Stimulated activated CD8-positive, alpha-beta memory T cell treated with anti-CD3 and anti-CD28 coated beads, Interleukin-15, amount 100 ng/mL, for 4 hours (primary cell): ENCODE measurements at places on chromosomes 16 and 17.

- no peak for DNase-seq
These were observed 58.7 kb downstream of the CMC2 start for GRCh38 chr16:80947708-80948625.

DNA sequence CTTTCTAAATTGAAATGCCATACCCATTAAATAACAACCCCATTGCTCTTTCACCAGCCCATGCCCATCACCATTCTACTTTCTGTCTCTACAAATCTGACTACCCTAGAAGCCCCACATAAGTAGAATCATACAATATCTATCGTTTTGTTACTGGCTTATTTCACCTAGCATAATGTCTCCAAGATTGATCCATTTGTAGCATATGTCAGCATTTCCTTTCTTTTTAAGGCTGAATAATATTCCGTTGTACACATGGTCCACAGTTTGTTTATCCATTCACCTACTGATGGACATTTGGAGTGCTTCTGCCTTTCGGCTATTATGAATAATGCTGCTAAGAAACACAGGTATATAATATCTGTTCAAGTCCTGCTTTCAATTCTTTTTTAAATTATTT is 393.1 kb upstream of the SOX9 start:
- DNase-seq, result no peak

DNA sequence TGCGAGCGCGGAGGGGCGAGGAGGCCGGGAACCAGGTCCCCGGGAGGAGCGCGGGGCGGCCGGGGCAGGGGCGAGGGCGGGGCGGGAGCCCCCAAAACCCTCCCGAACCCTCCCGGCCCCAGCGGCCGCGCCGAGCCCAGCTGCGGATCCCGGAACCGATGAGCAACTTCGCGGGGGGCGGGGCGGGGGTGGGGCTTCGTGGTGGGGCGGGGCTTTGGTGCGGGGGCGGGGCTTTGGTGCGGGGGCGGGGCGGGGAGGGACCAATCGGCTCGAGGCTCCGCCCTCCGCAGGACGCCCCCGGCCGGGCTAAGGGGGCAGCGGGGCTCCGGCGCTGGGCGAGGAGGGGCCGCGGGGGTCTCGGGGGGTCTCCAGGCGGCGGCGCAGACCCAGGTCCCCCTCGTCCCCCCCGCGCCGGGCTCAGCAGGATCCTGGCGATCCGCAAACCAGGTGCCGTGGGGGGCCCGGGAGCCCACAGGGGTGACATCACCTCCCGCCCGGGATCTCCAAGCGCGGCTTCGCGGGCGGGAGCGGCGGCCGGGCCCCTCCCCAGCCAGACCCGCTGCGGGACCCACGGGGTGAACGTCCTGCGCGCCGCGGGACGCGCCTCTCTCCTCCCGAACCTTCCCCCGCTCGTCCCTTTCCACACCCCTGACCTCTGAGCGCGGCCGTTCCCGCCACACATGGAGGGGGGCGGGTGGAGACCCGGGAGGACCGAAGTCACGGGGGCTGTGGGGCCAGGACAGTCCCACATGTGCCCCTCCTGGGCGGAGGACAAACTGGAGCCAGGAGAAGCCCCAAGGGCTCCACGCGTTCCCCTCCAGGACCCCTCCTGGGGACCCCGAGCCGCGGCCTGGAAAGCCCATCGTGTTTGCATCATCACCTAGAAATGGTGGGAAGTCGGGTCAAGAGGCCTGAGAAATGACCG is at the start of gene ABR:
Gene ABR (minus strand): TSS at position 164 of the 925 bp plus-strand sequence. CDS start 254 bp downstream, outside the sequence.
- peak; percentile 49 for DNase-seq

DNA sequence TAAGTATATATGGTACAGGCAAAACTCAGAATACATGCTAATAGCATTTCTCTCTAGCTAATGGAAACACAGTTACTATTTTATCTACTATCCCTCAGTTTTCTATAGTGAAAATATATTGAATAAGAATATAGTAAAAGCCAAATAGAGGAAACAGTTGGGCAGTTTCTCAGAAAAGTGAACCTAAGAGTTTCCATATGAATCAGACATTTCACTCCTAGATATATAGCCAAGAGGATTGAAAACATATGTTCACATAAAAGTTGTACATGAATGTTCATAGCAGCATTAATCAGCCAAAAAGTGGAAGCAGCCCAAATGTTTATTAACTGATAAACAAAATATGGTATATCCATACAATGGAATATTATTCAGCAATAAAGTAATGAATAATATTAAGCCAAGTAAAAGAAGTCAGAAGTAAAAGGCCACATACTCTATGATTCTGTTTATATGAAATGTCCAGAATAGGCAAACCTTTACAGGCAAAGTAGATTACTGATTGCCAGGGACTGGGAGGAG is 134.6 kb downstream of the CYB561 start:
- no peak for DNase-seq

GRCh38 chr17:1640329-1641064 is 5.0 kb downstream of the SCARF1 start:
- no peak for DNase-seq

- no peak for DNase-seq
These were observed 143.0 kb downstream of the GAS7 start for GRCh38 chr17:10055262-10055975.

- DNase-seq, result no peak
These were observed 6.4 kb downstream of the ITGAL start for GRCh38 chr16:30478766-30479478.

GRCh38 chr16:24821129-24821528 is 24.6 kb upstream of the SLC5A11 start:
- DNase-seq, result no peak

- no peak for DNase-seq
These were observed 1.9 kb upstream of the SLC46A1 start for GRCh38 chr17:28407974-28408306.

DNA sequence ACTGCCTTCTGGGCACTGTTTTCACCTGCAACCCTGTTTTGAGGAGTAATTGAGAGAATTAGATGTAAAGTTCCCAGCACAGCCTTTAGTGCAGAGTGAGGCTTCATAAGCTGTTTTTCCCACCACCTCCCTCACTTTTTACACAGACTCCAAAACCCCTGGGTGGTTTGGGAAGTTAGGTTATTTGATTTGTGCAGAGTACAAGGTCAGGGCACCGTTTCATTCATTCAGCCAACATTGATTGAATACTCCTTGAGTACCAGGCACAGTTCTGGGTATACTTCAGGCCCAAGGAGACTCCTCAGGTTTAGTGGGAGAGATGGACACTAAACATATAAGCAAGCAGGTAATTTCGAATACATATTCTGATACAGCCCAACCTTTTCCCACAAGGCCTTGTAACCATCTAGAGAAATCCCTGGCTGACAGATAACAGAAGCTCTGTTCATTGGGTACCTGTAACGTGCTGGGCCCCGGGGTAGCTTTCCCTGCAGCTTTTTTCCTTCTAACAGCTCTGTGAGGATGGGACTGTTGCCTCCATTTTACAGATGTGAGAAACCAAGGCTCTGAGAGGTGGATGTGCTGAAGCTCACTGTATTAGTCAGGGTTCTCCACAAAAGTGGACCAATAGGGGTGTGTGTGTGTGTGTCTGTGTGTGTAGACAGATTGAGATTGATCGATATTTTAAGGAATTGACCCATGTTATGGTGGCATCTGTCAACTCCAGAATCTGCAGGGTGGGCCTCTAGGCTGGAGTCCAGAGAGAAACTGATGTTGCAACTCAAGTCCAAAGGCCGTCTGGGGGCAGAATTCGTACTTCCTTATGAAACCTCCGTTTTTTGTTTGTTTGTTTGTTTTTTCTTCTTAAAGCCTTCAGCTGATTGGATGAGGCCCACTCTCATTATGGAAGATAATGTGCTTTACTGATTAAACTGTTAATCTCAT is 234.7 kb downstream of the SNX29 start:
- DNase-seq, result no peak

DNA sequence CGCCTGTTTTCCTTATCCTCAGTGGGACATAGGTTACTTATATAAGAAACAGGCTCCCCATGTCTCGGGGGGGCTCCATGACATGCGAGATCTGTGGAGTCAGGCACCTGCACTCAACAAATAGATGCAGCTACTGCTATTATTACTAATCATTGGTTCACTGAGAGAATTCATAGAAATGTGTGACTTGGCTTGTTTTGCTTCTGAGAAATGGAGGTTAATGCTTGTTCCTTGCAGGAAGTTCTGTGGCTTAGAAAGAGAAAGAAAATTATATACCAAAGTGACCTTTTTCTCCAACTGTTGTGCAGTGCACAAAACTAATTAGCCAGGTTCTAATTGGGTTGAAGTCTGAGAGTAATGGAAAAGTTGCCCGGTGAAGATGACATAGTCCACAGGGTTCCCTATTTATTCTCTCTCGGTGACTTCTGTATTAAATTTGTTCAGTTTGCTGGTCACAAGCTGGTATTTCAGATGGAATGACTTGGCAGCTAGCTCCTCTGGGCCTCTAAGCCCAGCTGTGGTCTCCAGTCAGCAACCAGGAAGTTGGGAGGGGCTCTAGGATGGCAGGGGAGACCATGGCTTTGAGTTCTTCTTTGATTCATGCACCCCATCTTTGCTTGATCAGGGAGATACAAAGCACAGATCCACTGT is 17.6 kb upstream of the MAF start:
- DNase-seq, result no peak

DNA sequence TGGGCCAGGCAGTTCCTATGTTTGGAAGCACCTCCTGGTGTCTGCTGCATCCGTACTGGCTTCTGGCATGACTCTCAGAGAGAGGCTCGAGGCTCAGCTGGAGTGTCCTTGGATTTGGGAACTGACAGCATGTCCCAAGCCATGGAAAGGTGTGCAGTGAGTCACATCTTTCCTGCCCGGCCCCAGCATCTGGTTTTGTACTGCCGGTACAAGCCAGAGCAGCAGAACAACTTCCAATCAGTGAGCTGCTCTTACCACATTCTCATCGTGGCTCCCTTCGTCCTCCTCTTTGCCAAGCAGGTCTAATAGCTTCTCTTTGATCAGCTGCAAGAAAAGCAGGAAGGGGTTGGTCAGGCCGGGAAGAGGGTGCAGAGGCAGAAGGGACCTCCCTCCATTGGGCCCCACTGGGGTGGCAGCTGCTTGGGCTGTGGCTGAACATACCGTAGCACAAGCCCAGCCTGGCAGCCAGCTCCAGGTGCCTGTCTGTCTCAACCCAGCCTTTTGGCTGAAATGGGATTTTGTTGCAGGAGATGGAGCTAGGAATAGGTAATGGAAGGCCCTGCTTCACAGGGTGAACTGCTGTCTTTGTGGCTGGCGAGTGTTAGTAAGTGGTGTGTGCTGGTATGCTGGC is 24.2 kb downstream of the SPACA3 start:
- no peak for DNase-seq

- no peak for DNase-seq
These were observed 7.2 kb downstream of the CTF1 start for GRCh38 chr16:30903596-30903995.

DNA sequence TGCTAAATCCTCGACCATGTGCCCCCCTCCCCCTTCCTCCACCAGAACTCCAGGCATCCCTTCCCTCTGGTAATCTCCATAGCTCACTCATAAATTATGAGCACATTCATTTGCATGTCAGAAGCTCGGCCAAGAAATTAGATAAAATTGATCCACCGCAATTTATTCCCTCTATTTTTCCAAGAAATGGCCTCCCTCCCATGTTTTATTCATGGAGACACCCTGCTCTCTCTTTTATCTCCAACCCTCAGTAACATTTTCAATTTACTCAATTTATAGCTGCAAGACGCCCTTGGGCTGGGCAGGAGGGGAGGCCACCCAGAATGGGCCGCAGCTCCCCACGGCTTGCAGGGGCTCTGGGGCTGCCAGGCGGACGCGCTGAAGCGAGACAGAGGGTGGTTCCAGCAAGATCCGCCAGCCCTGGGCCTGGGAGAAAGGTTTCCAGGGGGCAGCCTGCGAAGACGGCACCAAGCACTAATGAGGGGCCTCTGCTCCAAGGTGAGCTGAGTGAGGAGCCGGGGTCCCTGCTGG is 54.7 kb upstream of the ZNF423 start:
- no peak for DNase-seq

GRCh38 chr17:46121165-46121764 is 72.0 kb downstream of the KANSL1 start:
- DNase-seq, result no peak

- no peak for DNase-seq
These were observed 112.1 kb downstream of the UTP18 start for GRCh38 chr17:51372345-51373004.

DNA sequence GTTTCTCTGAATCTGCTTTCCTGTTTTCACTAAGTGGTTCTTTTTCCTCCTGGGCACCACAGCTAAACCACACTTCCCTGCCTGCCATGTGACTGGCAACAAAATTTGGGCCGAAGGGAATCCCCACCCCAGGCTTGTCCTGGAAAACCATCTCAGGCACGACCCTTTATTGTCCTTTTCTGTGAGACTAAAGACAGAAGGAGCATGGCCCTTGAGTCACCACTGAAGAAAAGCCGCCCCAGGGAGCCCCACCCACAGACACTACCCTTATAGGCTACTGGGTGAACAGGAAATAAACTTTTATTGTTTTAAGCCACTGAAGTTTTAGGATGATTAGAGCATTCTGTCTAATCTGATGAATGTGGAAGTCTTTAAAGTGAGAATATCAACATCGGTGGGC is 88.6 kb upstream of the BRD7 start:
- DNase-seq, result no peak

DNA sequence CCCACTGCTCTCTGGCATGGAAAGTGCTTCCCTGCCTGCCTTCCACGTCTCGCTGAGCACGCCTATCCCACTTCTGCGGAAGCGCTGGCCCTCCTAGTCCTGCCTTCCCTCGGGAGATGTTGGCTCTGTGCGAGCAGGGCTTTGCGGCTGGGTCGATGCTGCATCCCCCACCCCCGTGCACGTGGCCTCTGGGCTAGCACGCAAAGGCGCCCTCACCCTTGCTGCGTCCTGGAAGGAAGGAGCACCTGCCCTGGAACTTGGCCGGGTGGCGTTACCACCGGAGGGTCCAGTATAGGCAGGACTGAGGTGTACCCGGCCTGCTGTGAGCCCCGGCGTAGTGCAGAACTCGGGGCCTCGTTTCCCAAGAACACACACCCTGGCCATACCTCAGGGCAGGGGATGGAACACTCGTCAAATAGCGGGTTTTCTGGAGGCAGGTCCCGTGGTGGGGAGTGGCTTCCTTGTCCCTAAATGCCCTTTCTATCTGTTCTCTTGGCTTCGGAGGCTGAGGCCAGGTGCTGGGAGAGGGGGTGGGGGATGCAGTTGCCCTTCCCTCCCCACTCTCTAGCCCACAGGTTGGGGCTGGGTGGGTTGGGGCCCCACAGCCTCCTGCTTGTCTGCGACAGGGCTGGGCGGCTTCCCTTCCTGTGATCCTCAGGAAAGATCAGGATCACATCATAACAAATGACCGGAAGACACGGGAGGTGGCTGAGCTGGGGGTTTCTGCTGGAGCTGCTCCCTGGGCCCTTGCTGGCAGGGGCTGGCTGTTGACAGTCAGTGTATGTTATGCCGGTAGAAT is 17.4 kb downstream of the BAIAP2 start:
- DNase-seq, result no peak

DNA sequence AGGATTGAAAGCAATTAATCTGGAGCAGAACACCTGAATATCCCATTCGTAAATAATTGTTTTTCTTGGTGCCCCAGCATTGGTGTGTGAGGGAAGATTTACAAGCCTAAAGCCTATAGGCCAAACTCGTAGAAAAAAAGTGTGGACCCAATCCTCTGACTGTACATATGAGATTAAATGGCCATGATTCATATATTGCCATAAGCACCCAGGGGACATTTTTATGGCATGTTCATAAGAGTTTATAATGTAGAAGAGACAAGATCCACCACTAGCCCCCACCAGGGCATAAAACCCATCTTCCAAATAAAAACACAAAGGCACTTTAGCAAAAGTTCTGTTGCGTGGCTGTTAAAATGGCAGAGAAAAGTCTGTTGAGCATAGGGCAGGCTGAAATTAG is 15.5 kb upstream of the SALL1 start:
- no peak for DNase-seq
